ENCODE measurements at places on chromosomes 1 and 21. TPM values are rescaled to one million over a fixed set of nuclear protein-coding genes. Genes with fewer than 3 reads are reported as not detected.

GRCh38 chr1:83810144-83810543, 188.8 kb downstream of the TTLL7 start:
- DNase-seq: no peak

Gene HNRNPR
- 154 TPM for polyA plus RNA-seq

Gene PLA2G2C
- polyA plus RNA-seq: 0.04 TPM

Gene BGLAP
- polyA plus RNA-seq: 1.1 TPM

Gene NBPF10
- polyA plus RNA-seq: 1.5 TPM

- DNase-seq: no peak
Observed at GRCh38 chr1:208312706-208313105, 68.5 kb upstream of the PLXNA2 start.

GRCh38 chr1:38113159-38113666, 66.6 kb upstream of the POU3F1 start:
- DNase-seq: no peak

DNA sequence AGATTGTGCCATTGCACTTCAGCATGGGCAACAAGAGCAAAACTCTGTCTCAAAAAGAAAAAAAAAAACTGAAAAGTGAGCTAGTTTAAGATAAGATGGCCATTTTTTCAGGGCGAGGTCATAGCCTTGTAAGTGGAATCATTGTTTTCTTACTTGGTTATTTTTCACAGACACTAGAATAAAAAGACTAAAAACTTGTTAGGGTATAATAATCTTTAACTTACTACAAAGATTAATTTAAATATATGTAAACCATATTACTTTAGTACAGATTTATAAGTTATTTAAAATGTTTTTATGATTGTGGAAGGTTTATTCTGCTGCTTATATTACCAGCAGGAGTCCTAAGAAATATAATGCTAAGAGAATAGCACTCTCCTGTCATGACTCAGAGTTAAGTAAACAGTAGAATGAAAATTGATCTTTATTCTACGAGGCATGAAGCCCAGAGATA, 23.5 kb downstream of the ANGPTL1 start:
- peak; percentile 40 for DNase-seq

Gene CYP2J2
- 67.9 TPM for polyA plus RNA-seq

- no peak for DNase-seq
Observed at GRCh38 chr1:207028884-207029650, 3.5 kb downstream of the C1orf116 start.

DNA sequence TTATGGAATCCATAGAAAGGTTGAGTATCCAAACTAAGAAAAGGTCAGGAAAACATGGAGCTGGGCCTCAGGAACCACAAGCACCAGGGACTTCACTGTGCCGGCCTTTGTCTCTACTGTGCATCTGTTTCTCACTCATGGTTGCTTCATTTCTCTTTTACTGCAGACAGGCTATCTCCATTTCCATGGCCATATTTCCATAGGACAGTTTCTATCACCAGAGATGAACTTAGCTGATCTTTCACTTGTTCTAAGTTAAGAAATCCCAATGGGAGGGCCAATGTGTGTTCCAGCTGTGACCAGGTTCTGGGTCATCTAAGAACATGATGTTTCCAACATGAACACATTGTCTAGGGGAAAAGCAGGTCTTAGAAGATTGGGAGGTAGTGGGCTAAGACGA, 43.7 kb upstream of the PPP2R5A start:
- no peak for DNase-seq

Gene RNU1-3
- not detected for polyA plus RNA-seq

Gene WNT3A
- polyA plus RNA-seq: not detected

DNA sequence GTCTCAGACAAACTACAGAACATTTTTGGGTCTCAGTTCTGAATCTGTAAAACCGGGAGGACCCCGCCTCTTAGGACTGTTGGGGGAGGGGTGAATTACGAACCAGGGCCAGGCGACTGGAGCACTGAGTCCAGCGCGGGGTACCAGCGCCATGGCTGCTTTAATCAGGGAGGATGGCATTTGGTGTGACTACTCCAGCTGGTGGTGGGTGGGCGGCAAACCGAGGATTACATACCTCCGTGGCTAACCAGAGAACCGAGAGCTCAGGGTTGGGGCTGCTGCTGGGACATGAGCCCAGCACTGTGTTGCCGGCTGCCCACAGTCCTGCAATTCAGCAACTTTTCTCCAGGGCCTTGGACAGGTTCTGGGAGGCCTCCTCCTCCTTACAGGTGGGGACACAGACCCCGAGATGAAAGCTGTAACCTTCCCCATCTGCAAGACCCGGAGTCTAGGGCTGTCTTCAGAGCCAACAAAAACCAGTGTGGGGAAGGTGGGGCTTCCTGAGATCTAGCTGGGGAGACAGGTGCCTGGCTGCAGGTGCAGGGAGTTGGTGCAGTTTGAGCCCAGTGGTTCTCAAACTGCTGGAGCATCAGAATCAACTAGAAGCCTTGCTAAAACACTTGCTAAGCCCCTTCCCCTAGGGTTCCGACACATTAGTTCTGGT, 273.5 kb downstream of the FOXD2 start:
- DNase-seq: no peak

Gene LCE1E
- polyA plus RNA-seq: not detected

Gene C1orf185
- not detected for polyA plus RNA-seq

Gene ST6GALNAC3
- polyA plus RNA-seq: 11.0 TPM

GRCh38 chr1:23452011-23452411, 27.5 kb upstream of the TCEA3 start:
- DNase-seq: no peak

DNA sequence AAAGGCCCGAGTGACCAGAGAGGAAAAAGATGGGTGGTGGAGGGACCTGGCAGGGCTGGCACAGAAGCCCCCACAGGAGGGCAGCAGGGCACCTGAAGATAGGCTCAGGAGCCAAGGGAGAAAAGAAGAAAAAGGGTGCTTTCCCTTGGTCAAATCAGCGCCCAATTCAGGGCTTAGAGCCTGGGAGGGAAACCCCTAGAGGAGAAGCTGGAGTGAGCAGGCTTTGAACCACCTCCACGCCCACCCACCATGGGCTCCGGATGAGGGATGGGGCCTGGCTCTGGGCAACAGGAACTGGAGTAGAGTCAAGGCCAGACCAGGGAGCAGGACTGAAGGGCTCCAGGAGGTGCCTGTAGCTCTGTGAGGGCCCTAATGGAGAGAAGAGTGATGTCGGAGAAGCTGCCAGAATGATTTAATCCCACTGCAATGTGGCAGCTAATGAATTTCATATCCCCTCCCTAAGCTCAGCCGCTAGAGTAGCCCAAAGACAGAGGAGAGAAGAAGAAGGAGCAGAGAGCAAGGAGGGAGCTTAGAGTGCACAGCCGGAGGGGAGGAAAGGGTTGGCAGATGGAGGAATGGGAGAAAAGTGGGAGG, 12.0 kb upstream of the PRELP start:
- DNase-seq: peak; percentile 67

- no peak for DNase-seq
Observed at GRCh38 chr1:154348429-154349076, 23.2 kb downstream of the ATP8B2 start.

DNA sequence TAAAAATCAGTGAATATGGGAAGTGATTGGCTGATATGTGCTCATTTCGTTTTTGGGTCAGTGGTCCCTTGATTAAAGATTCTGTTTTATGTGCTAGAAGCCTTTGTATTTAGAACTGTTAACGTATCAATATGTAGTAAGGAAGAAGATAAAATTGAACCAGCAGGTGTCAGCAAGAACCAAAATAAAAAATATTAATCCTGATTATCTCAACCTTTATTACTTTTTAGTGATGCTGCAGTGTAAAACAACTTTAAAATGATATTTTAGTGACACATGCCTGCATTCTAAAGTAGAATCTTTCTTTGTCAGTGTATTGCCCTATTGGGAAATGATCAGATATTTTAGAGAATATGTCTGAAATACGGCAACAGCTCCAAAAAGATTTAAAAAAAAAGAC, 49.5 kb downstream of the NEK7 start:
- DNase-seq: no peak

Gene TEX38
- not detected for polyA plus RNA-seq

DNA sequence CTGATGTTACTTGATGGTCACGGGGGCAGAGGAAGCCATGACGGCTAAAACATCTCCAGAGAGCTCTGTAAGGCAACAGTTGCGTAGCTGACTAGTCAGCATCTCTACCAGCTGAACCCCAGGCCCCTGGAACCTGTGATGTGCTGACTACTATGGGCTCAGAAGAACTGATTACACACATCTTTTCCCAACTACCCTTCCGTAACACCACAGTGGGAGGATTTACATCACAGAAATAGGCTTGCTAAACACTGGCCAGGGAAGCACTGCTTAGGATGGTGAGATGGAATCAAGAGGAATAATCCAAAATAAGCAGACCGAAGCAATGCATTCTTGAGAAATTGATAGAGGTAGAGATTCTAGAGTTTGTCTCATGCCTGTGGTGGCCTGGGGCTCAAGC, 122.5 kb downstream of the SMYD2 start:
- DNase-seq: no peak

- DNase-seq: no peak
Observed at GRCh38 chr1:112337028-112337531, 58.9 kb upstream of the CTTNBP2NL start.

DNA sequence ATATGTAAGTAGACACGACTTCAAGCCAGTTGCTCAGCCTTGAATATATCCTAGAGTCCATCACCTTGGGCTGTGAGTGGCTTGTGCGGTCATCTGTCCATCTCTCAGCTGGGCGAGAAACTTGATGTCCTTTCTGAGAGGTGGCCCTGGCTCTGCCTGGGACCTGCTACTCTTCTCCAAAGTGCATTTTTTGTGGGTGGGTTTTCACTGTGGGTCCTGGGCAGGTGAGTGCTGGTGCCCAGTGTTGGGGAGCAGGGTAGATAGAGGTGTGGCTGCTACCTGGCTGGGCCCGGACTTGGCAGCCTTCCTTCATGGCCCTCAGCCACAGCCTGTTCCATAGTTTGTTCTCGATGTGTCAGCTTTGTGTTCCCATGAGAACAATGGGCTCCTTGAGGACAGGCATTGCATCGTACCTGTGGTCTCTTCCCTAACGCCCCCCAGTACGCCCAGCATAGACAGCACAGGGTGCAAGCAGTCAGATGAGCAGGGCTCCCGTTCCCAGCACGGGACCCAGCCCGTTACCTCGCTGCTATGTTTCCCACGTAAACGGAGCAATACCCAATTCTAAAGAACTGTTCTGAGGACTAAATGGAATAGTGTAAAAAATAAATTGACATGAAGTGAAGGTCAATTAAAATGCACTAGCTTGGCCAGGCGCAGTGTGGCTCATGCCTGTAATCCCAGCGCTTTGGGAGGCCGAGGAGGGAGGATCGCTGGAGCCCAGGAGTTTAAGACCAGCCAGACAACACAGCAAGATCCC, 877 bp upstream of the SLX9 start:
- DNase-seq: no peak

Gene EIF3I
- polyA plus RNA-seq: 174 TPM

- DNase-seq: no peak
Observed at GRCh38 chr1:203151362-203152157, 24.0 kb downstream of the ADORA1 start.

Gene PCBP3
- polyA plus RNA-seq: 0.72 TPM

- DNase-seq: peak; percentile 80
Observed at GRCh38 chr1:43786960-43787359, 79.6 kb downstream of the ST3GAL3 start.

DNA sequence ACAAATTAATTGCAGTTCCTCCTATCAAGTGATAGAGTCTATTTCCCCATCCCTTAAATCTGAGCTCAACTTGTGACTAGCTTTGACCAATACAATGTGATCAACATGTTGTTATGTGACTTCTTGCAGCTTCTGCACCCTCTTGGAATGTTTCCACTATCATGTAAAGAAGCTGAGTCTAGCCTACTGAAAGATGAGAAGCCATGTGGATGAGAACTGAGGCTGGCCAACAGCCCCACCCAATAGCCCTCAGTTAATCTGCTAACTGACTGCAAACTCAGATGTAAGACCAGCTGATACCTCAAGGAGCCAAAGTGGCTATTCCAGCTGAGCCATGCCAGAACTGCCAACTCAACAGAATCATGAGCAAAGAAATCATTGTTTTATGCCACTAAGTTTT, 44.0 kb downstream of the LYST start:
- DNase-seq: no peak

Gene RHD
- polyA plus RNA-seq: 0.69 TPM

- DNase-seq: no peak
Observed at GRCh38 chr1:5649166-5649551, 343.1 kb downstream of the NPHP4 start.

GRCh38 chr1:109756848-109757521, 6.7 kb downstream of the EPS8L3 start:
- DNase-seq: no peak

DNA sequence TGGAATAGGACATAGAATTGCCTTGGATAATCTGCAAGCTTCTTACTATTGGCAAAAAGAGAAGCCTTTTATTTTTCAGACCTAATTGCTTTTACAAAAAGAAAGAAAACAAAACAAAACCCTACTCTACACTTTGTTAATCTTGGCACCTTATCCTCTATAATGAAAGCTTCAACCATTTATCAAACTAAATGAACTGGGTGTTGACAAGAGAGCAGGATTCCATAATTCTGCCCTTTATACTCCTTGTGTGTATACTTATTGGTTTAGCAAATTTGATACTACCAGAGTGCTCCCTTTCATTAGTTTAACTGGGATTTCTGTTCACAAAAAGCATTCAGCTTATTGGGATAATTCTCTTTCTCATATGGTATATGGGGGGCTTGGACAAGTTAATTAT, 3.0 kb upstream of the TMCC2 start:
- no peak for DNase-seq

- peak; percentile 81 for DNase-seq
Observed at GRCh38 chr1:116989835-116990234, 11.7 kb upstream of the CD101 start.

GRCh38 chr21:36247316-36248010, 72.5 kb upstream of the MORC3 start:
- no peak for DNase-seq

Gene FGR
- polyA plus RNA-seq: 1.1 TPM

DNA sequence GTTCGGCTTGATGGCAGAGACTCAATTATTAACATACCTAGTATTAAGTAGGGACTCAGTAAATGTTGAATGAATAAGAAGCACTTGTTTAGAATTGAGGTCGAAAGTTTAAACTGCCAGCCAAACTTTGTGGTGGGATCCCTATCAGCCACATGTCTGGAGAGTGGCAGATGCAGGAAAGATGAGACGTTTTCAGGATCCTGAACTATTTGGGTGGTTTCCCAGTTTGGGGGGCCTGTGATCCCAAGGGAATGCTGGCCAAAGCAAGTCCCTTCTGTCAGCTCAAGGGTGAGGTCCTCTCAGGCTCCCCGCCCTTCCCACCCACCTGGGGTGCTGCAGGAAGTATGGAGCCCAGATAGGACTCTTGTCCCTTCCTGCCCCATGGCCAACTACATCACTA, 38.6 kb downstream of the KCNC4 start:
- no peak for DNase-seq

- DNase-seq: no peak
Observed at GRCh38 chr1:56099766-56100265, 479.5 kb downstream of the PLPP3 start.

- no peak for DNase-seq
Observed at GRCh38 chr1:190667914-190668313, 190.2 kb upstream of the BRINP3 start.

Gene NHLH1
- 0.68 TPM for polyA plus RNA-seq

Gene LRRN2
- polyA plus RNA-seq: 5.1 TPM

DNA sequence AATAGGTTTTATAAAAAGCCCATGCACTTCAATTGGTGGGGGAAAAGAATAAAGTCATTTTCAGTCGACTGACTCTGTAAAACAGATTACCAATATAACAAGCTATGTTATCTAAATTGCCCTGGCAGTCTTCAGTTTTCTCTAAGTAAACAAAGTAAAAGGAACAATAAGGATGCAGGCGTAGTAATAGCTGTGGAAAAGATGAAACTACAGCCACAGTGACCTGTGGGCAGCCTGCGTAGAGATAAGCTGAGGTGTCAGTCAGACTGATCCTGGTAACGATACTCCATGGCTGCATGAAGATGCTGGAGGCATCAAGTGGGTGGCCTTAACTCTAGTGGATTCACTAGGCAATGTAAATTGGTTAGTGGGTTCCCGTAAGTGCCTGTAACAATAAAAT, 29.3 kb downstream of the CLCC1 start:
- no peak for DNase-seq

All from muscle of back (tissue), 13 donors.